Hematopoietic multipotent progenitor cell treated with erythropoietin and hydrocortisone succinate and interleukin-3 and kit ligand, for 15 days (in vitro differentiated cells): ENCODE measurements at places on chromosomes 3 and 15.

GRCh38 chr15:41843571-41843970, 4.9 kb downstream of the PLA2G4B start:
- DNase-seq, result no peak

DNA sequence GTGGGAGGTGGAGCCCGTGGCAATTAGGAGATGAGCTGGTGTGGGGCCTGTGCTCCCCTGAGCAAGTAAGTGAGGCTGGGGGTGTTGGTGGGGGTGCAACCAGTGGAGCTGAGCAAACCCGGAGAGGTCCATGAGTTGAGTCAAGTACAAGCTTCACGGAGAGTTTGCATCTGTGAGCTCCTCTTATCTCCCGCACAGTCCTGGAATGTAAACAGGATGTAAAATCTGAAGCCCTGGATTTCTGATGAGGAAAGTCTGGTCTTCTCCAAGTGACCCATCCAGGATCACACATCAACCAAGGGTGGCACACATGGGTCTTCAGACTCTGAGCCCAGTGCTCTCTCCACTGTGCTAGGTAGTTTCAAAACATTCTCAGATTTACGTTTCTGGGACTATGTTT, 67.8 kb downstream of the LSM3 start:
- DNase-seq, result no peak

- DNase-seq, result no peak
Measured at GRCh38 chr15:32870240-32871033, 152.6 kb downstream of the GREM1 start.

DNA sequence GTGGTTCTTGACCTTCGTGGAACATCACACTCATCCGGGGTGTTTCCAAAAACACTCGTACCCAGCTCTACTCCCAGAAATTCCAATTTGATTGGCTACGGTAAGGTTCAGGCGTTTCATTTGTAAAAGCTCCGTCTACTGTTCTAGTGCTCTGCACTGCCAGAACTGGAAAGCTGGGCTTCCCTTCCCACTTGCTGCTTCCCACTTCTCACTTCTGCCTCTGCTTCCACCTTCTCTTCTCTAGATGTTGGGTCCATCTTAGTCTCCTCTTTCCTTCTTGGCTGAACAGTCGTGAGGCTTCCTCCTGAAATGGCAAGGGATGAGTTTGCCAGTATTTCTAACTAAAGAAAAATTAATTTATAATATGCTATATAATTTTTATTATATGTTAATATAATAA, 29.8 kb upstream of the RHCG start:
- no peak for DNase-seq

- peak; percentile 15 for DNase-seq
Measured at GRCh38 chr15:31442699-31443111, 116.1 kb downstream of the KLF13 start.

- no peak for DNase-seq
Measured at GRCh38 chr3:12512534-12513118, 28.3 kb downstream of the TSEN2 start.
